ENCODE measurements at places on chromosomes 6 and 20.

GRCh38 chr20:11752336-11752735, 165.4 kb upstream of the BTBD3 start:
- DNase-seq = no peak

GRCh38 chr6:44527181-44527580, 139.7 kb downstream of the CDC5L start:
- DNase-seq = no peak

DNA sequence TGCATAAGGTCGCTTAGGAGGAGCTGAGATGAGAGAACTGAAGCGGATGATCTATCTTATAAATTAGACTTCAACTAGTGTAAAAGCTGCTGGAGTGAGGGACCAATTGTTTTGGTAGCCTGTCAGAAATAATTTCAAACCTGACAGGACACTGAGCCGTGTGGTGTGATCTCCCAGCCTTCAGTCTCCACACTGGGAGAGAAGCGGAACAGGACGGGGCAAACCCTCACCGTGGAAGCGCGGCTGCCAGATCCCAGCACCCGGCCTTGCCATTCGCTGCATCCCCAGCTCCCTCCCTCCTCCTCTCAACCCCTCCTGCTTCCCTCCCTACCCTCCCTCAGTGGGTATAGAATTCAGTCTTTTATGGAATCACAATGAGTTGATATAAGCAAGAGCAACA, 900.1 kb upstream of the SLC35B3 start:
- DNase-seq = no peak

GRCh38 chr20:4150070-4150441, 134.7 kb upstream of the RNF24 start:
- DNase-seq = no peak

DNA sequence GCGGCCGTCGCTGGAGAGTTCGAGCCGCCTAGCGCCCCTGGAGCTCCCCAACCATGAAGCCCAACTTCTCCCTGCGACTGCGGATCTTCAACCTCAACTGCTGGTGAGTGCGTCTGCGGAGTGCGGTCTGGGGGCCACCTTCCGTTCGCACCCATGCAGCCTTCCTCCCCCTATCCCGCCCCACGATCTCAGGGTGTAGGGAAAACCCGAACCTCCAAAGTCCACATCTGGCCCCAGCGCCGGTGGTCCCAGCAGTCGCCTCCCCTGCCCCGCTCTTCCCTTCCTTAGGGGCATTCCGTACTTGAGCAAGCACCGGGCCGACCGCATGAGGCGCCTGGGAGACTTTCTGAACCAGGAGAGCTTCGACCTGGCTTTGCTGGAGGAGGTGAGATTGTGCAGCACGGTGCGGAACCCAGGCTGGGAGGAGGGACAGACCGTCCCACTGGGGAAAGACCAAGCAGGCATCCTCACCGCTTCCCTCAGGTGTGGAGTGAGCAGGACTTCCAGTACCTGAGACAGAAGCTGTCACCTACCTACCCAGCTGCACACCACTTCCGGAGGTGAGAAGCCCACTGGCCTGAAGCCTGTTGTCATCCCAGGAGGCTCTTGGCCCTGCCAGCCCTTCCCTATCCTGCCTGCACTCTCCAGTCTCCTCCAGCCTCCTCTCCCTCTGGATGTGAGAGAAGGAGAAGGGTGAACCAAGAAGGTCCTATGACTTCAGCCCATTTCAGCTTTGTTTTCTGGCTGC, 719 bp downstream of the SMPD2 start:
- peak; percentile 37 for DNase-seq

DNA sequence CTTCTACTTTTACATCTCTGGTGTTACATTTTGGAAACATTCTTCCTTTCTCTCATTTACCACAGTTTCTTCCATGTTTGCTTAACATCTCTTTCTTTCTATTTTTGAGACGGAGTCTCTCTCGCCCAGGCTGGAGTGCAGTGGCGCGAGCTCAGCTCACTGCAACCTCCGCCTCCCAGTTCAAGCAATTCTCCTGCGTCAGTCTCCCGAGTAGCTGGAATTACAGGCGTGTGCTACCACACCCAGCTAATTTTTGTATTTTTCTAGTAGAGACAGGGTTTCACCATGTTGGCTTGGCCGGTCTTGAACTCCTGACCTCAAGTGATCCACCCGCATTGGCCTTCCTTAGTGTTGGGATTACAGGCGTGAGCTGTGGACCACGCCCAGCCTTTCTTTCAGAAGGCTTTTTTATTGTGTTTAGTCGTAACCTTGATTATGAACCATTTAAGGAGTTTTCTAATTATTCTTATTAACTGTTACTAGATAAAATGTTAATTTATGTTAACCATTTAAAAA, 27.8 kb downstream of the MAP3K4 start:
- DNase-seq = no peak

- DNase-seq = no peak
Measured at GRCh38 chr20:8587251-8587650, 455.2 kb downstream of the PLCB1 start.

DNA sequence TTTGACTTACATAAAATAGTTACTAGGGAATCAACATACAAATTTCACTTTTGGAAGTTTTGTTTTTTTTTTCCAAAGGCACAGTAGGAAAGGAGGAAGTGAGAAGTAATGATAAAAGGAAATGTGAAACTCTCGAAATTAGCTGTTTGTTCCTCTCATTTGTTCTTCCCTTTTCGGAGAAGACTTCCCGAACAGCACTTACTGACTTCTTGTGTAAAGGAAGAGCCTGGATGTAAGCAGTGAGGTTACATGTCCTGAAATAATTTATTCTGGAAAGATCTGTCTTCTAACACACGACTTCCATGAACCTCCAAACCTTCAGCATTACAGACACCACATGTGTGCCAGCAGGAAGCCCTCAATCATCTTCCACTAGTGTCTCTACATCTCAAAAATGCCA, 59.1 kb downstream of the KIF16B start:
- DNase-seq = no peak

- no peak for DNase-seq
Measured at GRCh38 chr6:96834070-96834469, 3.2 kb downstream of the GPR63 start.

DNA sequence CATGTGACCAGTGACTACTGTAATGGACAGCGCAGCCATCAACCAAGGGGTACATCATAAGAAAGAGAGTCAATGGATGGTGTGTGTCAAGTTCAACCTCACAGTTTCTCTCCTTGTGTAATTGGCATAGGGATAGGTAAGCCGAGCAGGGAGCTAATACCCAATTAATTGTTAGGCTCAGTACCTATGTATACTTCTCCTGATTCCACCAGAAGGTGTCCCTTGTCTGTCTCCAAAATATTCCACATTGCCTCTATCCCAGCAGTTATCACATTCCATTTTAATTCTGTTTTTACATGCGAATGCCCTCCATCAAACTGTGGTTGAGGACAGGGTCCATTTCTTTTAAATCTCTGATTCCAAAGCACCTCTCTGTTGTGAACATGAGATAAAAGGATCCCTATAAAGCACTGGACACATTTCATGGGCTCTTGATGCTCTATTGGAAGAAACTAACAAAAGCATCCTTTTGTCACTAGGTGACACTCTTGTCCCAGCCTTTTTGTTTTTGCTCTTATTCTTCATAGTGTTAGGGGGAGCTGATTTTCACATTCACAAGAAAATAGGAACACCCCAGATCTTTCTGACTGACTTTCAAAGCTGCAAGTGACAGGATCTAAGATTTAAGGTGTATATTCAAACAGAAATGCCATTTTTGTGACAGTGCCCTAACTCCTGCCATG, 38.9 kb downstream of the FBXO9 start:
- no peak for DNase-seq

GRCh38 chr6:42935322-42935721, 6.0 kb downstream of the CNPY3 start:
- DNase-seq = no peak

DNA sequence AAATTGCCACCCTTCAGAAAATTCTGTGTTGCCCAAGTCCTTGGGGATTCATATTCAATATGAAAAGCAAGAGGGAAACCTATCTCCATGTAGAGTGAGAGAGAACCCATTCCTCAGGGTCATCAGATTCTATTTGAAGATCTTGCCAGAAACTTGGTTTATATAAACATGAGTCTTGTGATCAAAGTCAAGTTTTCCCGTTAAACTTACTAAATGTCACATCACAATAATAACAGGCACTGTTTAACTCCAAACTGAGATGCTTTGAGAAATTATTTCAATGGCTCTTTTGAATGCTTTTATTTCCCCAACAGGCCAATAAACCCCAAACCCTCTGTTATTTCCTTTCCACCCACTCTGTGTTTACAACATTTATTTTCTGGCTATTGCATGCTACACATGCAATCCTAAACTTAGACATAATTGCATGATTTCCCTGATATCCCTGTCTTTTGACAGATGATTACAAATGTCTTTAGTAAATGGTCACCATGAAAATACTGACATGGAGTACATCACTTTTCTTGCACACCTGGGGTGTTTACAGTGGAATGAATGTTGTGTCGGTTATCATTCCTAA, 31.1 kb upstream of the SSTR4 start:
- no peak for DNase-seq

GRCh38 chr6:108796875-108797274, 51.3 kb upstream of the ARMC2 start:
- DNase-seq = no peak

DNA sequence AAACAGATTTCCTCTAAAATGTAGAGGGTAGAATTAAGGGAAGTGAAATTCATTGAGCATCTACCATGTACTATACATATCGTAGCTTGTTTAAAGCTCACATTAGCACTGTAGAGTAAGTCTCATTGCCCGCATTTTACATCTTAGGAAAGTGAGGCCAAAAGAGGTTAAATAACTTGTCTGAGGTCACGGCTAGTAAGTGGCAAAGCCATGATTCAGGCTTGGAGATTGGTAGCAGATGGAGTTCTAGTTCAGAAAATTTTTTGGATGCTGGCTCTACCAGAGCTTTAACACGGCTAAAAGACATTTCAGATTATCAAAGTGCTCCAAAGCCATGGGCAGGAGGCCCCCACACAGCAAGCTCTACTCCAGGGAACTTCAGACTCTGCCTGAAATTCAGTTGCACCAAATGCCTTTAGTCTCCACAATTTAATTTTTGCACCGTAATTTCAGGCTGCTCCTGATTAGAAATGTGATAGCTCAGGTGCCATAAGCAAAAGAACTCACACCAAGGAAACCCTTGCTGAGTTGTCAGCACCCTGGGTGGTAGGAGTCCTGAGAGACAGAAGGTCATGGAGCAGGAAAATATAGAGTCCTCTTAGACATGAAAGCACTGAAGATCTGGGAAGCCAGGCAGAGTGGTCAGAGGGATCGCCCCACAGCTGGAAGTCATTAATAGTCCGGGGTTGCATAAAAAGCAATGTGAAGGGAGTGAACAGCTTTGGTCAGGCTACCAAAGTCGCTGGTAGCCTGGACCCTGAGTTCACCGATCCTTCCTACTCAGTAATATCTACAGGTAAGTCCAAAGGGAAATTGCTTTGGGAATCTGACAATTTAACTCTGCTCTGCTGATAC, 55.2 kb upstream of the ASIP start:
- DNase-seq = no peak

All from stimulated activated CD8-positive, alpha-beta memory T cell treated with anti-CD3 and anti-CD28 coated beads, Interleukin-7, amount 100 ng/mL, for 4 hours (primary cell).